Activated CD4-positive, alpha-beta T cell treated with anti-CD3 and anti-CD28 coated beads for 48 hours (primary cell): ENCODE measurements at places on chromosomes 1 and 21.

DNA sequence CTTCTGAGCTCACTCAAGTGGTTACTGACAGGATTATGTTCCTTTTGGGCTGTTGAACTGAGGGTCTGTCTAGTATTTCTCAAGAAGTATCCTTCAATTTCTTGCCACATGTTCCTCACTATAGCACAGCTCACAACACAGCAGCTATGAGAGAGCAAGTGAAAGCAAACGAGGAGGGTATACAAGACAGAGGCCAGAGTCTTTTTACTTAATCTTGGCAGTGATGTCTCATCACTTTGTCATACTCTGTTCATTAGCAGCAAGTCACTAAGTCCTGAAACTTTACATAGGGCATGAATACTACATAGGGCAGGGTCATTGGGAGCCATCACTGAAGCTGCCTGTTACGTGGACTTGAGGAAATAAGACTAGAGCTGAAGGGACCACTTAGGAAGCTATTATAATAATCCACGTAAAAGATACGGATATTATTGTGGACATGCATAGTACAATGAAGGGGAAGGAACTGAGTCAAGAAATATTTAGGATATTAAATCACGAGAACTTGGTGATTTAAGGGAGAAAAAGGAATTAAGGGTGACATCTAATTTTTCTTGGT lies 63.7 kb downstream of the SLC30A7 start:
- no peak for DNase-seq

DNA sequence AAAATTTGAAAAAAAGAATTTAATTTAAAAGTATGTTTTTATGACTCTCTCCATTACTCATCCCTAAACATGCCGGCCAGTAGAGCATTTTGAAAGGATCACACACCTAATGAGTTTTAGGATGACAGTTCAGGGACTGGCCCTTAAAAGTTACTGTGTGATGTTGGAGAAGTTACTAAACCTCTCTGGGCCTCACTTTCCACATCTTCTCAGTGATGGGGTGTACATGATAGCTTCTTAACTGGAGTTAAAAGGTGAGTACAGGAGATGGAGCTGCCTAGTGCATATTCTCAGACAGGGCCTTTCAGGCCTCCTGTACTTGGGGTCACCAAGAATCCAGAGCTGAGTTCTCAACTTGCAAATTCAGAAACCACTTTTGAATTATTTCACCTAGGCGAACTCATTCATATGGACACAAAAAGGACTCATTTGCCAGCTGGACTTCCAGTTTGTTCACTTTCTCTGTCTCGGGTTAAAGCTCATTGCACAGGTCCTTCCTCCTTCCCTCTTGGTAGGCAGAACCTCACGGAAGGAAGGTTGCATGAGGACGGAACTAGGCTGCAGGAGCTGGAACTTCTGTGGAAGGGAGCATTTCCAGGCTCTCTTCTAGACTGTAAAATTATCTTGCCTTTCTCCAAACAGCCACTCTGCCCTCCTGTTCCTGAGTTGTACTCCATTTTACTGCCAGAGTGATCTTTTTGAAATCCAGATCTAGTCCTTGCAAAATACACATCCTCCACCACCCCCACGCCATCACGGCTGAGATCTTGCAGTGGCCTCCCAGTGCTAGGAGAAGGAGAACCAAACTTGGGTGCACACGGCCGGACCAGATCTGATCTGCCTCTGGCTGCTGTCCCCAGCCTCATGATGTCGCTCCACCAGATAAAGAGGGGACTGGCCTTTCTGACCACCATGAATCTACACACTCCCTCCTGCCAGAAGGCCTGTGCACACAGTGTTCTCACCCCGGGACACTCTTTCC lies 4.3 kb upstream of the SLC30A1 start:
- DNase-seq = no peak

DNA sequence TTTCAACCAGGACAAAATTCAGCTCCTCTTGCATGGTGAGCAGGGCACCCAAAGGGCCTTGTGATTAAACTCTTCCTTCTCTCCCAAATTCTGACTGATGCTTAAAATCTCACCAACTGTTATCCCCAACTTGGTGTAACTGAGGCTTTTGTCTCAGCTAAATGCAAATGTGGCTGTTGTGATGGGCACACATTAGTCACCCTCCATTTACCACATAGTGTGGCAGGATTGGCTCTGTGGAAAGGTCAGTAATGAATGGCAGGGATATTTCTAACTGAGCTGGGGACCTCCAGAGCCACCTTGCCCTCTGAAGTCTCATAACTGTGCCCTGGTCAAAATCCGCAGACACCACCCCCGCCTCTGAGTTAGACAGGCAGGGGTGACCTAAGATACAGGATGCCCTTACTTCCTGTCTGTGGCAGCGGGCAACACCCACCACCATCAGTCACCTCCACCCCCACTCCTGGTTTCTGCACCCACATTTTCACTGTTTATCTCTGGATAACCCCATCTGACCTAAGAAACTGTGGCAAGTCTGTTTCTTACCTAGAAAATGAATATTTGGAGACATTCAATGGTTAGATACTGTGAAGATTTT lies 25.4 kb upstream of the RGS16 start:
- peak; percentile 72 for DNase-seq

DNA sequence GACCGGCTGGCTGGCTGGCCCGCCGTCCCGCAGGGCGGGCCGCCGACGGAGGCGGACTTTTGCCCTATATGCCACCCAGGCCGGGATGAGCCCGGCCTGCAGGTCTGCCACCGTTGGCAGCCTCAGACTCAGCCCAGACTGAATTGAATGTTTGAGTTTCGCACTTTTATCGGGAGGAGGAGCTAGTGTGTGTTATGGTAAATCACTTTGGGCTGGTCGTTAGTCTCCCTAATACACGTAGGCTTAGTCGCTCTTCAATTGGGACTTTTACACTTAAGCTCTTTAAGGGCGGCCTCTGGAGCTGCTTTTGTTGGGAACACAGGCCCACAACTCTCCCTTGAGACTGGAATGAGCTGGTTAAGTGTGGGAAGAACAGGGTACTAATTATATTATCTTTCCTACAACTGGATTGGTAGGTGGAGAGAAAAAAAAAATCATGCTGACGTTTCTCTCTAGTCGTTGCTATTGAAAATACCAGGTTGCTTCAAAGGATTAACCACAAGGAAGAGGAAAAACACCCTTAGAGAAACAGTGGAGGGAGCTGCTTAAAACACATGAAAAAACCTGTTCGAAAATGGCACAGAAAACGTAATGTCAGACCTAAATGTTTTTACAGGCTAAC lies 1.4 kb upstream of the IRF2BP2 start:
- no peak for DNase-seq

DNA sequence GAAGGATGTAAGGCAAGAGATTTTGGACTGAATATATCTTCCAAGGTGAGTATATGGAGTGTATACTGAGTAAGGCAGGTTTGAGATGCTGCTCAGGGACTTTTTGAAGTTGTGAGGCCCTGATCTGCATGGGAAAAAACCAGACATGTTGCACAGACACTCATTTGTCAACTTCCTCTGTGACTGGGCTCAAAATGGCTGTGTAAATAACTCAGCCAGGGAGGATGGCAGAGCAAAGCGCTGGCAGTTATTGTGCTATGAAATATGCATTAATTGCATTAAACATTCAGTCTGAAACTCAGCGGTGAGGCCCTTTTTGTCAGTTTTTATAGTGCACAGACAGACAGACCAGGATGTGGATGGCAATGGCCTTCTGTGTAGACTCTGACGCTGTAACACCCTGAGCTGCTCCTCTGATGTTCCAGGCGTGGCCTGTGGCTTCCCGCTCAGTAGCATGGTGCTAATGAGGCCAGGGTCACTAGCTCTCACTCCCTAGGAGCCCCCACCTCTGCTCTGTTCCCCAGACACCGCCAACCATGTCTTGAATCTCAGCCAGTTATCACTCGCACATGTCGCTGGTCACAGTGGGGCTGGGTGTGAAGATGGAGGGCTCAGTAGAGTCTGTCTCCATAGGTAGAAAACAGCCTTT lies 307.0 kb upstream of the PROX1 start:
- no peak for DNase-seq

DNA sequence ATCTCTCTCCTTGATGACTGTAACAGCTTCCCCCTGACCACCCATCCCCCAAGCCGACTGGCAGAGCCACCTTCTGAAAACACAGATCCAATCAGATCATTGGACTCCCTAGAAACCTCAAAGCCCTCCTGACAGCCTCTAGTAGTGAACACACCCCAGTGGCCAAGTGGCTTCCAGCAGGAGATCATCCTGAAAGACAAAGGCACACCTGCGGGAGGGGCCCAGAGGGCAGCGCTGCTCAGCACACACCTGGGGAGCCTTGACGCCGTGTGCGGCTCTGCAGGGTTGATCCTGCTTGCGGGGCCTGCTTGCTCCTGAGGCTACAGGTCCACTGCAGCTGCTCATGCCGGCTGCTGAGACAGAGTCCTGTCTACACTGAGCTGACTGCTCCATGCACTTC lies 41.5 kb downstream of the SLC66A1 start:
- no peak for DNase-seq

- DNase-seq = no peak
These were observed 419.0 kb upstream of the LRRC7 start for GRCh38 chr1:69148731-69149130.

DNA sequence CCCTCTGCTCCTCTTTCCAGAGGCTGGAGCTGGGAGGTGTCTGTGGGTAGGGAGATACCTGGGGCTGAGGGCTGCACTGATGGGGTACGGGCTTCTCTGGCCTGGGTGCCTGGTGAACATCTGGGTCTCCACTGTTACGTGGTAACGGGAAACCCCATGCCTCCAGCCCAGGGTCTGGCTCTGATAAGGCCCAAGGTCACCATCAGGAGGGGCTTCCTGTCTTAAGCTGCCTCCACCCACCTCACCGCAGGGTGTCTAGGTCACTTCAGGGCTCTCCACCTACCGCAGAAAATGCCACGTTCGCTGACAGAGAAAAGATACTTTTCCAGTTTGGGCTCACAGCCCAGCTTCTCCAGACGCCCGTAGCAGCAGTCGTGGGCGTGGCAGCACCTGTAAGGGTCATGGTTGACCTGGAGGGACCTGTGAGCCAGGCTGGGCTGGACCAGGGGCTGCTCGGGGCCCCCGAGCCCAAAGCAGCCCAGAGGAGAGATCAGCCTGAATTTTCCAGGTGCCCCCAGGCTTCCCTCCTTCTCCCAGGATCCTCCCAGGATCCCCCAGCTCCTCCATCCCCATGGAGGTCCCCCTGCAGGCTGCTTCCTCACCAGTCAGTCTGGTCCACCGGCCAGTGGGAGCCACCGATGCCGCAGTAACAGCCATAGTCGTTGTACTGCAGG lies 1.3 kb downstream of the PLA2G2E start:
- no peak for DNase-seq

- DNase-seq = no peak
These were observed 109.8 kb upstream of the HNRNPU start for GRCh38 chr1:244974106-244974505.

GRCh38 chr21:43193088-43193650 lies 24.4 kb downstream of the CRYAA start:
- no peak for DNase-seq

GRCh38 chr1:39576016-39576657 lies 453 bp downstream of the PABPC4 start:
- peak; percentile 34 for DNase-seq

GRCh38 chr1:185441605-185442004 lies 124.6 kb upstream of the IVNS1ABP start:
- DNase-seq = no peak

DNA sequence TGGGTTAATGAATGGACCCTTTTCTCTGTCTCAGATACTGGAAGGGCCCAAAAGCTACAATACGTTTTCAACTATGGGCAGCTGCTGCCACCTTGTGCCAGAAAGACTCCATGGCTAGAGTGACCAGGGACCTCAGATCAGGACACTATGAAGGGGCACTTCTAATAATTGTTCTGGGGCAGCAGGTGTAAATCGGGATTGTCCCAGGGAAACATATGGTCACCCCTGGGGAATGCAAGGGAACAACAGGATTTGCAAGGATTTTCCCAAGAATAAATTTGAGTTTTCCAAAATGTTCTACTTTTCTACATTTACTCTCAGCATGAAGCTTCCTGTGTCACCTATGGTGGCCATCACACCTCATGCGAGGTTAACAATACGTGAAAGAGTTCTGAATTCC lies 12.0 kb upstream of the FCAMR start:
- DNase-seq = peak; percentile 67

GRCh38 chr1:24364975-24365678 lies 46.0 kb downstream of the GRHL3 start:
- DNase-seq = peak; percentile 60

GRCh38 chr1:202010180-202011015 lies at the start of gene ELF3:
Gene ELF3, plus strand, starts transcription at chr1:202010587. Its CDS starts 550 bp downstream, at chr1:202011137.
- DNase-seq = no peak

DNA sequence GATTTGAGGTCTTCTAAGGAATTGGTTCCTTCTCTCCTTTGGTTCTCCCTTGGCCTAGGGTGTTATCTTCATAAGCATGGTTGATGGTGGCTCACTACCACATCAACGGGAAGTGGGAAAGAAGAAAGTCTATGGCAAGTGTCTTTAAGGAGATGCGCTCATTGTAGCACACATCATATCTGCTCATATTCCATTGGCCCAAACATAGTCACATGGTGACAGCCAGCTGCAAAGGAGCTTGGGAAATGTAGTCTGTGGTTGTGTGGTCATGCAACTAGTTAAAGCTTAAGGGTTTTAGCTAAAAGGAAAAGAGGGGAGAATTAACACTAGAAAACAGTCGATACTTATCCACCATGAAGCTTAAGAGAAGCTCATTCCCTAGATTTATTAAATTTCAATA lies 11.4 kb upstream of the MRPS6 start:
- no peak for DNase-seq

DNA sequence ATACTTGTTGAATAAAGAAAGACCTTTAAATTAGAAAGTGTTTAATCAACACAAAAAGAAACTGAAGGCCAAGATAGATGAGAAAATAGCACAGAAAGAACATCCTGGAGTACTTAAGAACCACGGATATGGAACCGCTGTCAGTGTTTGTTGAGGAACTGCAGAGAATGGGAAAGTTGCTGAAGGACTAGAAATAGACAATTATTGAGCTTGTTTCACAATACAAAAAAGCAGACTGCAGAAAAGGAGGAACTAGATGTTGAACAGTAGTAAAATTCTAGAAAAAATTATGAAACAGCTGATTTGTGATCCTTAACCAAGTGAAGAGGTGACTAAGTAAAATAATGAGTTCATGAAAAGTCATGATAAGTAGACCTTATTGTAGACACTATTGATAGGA lies 29.7 kb downstream of the MYSM1 start:
- DNase-seq = no peak

DNA sequence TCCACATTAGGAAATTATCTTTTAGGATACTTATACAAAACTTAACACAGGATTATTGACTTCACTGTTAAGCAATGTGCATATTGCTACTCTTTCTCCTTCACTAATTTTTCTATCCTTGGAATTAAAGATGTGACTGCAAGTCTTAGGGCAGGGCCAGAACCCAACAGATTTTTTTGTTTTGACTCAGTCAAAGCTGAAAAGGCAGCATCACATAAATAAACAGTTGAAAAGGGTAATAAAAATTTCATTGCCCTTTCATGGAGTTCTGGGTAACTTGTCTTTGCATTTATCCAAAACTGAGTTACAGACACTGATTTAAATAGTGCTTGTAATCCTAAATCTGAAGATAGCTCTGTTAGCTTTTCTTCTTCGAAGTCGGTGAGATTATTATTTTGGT lies 1.9 kb upstream of the TMEM35B start:
- no peak for DNase-seq
